ENCODE measurements at places on chromosomes 7 and 10. TPM values are rescaled to one million over a fixed set of nuclear protein-coding genes. Genes with fewer than 3 reads are reported as not detected.

- no peak for DNase-seq
Measured at GRCh38 chr10:110893559-110894179, 21.9 kb downstream of the PDCD4 start.

DNA sequence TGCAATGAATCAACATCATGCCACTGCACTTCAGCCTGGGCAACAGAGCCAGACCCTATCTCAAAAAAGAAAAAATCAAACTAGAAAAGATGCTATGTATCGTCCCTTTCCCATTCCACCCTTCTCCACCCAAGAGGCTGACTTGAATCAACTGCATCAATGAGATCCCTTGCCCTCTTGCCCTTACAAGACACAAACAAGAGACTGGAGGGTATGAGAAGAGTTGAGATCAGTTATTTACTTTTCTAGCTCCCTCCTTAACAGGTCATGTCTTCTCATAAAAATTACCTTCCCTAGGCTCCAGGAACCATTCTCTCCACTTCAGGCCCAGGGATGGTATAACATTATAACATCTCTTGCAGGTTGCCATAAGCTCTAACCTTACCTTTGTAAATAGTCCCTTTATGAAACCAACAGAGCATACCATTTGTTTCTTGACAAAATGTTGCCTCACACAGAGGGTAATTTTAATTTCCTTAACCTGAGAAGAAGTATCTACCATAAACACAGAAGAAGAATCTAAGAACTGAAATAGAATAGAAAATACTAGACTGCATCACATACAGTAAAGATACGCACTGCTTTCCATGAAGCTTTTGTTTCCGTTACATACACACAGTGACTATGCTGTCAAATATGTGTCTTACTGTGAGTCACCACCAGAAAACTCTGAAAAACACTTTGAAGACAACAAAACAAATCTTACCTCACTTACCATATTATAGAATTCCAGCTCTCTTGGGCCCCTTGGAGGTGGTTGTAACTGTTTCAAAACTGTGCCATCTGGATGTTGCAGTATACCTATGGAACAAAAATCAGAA lies 30.5 kb downstream of the IPMK start:
- no peak for DNase-seq

DNA sequence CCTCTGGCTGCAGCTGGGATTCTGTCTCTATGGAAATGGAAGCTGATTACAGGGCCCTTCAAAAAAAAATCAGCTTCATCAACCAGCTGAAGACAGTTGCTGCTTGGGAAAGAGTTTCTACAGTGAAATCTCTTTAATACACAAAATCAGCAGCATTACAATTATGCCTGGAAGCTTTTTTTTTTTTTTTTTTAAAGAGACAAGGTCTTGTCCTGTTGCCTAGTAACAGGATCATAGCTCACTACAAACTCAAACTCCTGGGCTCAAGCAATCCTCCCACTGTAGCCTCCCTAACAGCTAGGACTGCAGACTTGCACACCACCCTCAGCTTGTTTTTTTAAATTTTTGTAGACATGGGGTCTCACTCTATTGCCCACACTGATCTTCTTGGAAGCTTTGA lies 94.5 kb downstream of the OR13A1 start:
- no peak for DNase-seq

GRCh38 chr7:135269921-135270320 lies 36.3 kb downstream of the STRA8 start:
- DNase-seq: no peak

DNA sequence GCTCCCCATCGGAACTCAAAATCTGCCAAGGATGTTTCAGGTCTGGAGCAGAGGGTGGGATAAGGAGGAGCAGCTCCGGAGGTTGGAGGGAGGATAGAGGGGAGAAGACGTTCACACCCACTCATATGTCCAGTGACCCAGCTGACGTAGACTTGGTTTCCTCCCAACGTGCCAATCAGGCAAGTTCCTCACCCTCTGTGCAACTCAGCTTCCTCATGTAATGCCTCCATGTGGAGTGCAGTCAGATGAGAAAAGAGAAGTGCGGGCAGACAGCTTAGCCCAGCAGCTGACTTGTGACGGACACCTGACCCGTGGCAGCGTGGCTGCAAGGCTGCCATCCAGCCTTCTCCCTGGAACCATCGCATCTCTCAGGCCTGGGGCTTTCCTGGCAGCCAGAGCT lies 86.8 kb downstream of the NPTX2 start:
- no peak for DNase-seq

DNA sequence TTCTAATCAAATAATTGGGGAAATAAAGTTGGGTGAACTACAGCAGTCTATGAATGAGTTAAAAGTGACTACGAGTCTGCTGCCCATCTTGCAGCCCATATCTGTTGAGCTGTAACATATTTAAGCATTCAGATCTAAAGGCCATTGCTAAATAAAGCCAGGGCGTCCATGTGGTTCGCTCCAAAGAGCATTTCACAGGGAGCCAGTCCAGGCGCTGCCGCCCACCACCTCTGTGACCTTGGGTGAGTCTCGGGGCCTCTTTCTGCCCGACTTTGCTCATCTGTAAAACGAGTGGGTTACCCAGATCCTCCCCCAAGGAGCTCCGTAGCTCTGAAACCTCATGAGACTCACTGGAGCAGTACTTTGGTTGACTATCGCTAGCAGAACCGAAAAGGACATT lies 223.1 kb downstream of the CUX1 start:
- DNase-seq: no peak

- DNase-seq: no peak
Measured at GRCh38 chr7:112886208-112886607, 96.0 kb upstream of the TMEM168 start.

Gene VAX1
- total RNA-seq: 0.23 TPM

Gene STEAP1
- total RNA-seq: 3.3 TPM

Gene TET1
- 30.0 TPM for total RNA-seq

Gene PTN
- 228 TPM for total RNA-seq

Measured in neural crest cell (in vitro differentiated cells).